ENCODE measurements at places on chromosomes 1 and 21. TPM values are rescaled to one million over a fixed set of nuclear protein-coding genes. Genes with fewer than 3 reads are reported as not detected.

- H3K4me3 ChIP-seq = no peak overlapping the region
- peaks cover 4% of the 10 kb centered on the region for H3K27me3 ChIP-seq
- no peak for DNase-seq
- H3K36me3 ChIP-seq = no peaks in the 10 kb centered on the region
- H3K4me1 ChIP-seq = peaks cover 4% of the 10 kb centered on the region
- no peak overlapping the region for H3K27ac ChIP-seq
These were observed 1.7 kb downstream of the TFF3 start for GRCh38 chr21:42313501-42313969.

- DNase-seq = no peak
- H3K4me3 ChIP-seq = peak within 1 kb of the TSS; percentile 82
- peak within 1 kb of the TSS; percentile 77 for H3K27ac ChIP-seq
These were observed at the start of gene TACSTD2 for GRCh38 chr1:58576727-58577653. TSS of gene TACSTD2 (minus strand) at chr1:58577252. CDS start at chr1:58577156, 96 bp downstream.

- no peak overlapping the region for H3K4me3 ChIP-seq
- H3K36me3 ChIP-seq = peaks cover 5% of the 10 kb centered on the region
- H3K27me3 ChIP-seq = peaks cover 68% of the 10 kb centered on the region
- H3K4me1 ChIP-seq = no peaks in the 10 kb centered on the region
These were observed 13.2 kb upstream of the PRAMEF12 start for GRCh38 chr1:12760256-12760795.

DNA sequence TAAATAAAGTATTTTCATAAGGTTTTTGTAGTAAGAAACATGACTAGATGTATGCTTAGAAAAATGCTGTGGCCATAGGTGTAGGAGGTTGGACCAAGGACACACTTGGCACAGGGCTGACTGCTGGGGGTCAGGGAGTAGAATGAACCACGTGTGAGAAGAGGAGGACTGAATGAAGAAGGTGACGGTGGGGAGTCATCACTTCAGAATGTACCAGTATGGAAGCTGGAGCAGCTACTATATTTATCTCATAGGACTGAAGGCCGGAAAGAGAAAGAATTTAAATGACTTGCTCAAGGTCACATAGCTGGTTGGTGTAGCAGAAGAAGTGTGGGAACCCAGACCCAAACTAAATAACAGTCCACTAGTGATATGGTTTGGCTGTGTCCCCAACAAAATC is 79.8 kb upstream of the HAO2 start:
- H3K27me3 ChIP-seq = peaks cover 60% of the 10 kb centered on the region
- no peak overlapping the region for H3K27ac ChIP-seq
- H3K4me3 ChIP-seq = no peak overlapping the region
- DNase-seq = no peak

DNA sequence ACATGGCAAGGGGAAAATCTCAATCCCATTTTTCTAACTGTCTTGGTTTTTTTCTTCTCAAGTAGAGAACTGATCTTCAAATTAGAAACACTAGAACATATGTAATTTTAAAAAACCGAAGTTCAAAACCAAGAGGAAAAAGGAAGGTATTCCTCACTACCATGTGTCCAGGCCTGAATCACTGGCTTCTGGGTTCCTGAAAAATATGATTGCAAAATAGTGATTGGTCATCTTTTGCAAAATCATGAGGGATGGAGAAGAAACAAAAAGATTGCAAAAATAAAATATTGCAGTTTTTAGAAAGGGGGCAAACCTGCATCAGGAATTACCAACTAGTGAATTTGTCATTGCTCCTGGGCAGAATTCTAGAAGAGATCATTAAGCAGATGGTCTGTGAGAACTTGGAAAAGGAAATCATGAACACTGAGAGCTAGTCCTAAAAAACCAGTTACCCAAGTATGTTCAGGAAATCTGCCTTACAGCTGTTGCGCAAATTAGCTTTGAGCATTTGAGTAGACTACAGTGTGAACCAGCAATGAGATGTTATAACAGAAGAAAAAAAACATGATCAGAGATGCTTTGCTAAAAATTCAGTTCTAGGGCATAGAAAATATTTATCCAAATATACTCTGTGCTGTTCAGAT is 49.4 kb downstream of the SPATA46 start:
- peaks cover 2% of the 10 kb centered on the region for H3K4me1 ChIP-seq
- peaks cover 2% of the 10 kb centered on the region for H3K36me3 ChIP-seq
- H3K27me3 ChIP-seq = peaks cover 65% of the 10 kb centered on the region
- H3K4me3 ChIP-seq = no peak overlapping the region

DNA sequence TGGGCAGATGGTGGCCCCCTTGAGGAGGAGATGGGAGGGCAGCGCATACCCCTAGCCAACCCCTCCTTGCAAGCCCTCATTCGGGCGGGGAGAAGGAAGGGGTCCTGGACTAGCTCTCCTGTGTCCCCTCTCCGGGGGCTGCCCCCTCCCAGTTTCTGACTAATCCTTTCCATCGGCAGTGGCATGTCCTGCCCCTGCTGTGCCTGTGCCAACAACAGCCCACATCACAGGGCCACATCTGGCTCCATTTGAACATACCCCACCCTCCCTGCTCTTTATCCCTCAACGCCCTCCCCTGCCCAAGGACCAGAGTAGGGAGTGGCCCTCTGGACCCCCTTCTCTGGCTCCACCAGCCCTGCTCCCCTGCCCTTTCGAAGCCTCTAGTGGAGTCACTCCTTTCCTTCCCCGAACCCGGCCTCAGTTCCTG is 11.0 kb upstream of the LMNA start:
- peaks cover 41% of the 10 kb centered on the region for H3K4me1 ChIP-seq
- H3K27ac ChIP-seq = peak overlapping the region; percentile 100
- no peaks in the 10 kb centered on the region for H3K27me3 ChIP-seq
- peak; percentile 62 for DNase-seq

- H3K27me3 ChIP-seq = peaks cover 25% of the 10 kb centered on the region
- no peak for DNase-seq
- H3K27ac ChIP-seq = no peak overlapping the region
- H3K36me3 ChIP-seq = peaks cover 2% of the 10 kb centered on the region
These were observed 8.9 kb upstream of the RALGPS2 start for GRCh38 chr1:178716111-178716510.

DNA sequence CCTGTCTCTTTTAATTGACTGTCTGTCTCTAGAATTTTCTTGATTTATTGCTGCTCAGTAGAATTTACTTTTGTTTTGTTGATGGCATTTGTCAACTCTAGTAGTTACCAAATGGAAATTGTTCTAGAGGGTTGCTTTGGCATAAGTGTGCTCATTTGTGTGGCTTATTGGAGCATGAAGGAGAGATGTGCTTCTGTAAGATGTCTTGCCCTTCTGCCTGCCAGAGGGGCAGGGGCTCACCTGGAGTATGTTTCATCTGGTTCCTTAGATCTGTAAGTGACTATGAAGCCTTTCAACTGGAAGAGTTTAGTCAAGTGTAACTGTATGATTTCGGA is 345.5 kb downstream of the DISC1 start:
- DNase-seq = no peak
- no peaks in the 10 kb centered on the region for H3K4me1 ChIP-seq
- H3K4me3 ChIP-seq = no peak overlapping the region
- H3K27me3 ChIP-seq = no peaks in the 10 kb centered on the region

DNA sequence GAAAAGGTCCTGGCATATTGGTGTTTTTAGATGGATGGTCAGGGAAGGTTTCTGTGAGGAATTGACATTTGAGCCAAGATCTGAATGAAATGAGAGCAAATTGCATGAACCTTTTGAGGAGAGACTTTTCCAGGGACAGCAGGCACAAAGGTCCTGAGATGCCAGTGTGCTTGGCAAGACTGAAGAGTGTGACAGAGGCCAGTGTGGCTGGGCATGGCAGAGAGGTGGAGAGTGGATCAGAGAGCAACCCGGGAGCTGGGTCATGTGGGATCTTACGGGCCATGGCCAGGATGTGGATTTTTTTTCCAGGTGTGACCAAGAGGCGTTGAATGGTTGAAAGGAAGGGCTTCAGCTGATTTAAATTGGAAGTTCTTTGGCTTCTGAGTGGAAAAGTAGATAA is 3.4 kb downstream of the SCCPDH start:
- DNase-seq = no peak
- H3K27ac ChIP-seq = no peak overlapping the region
- no peak overlapping the region for H3K4me3 ChIP-seq
- no peaks in the 10 kb centered on the region for H3K27me3 ChIP-seq

- H3K4me3 ChIP-seq = no peak overlapping the region
- peak overlapping the region; percentile 72 for H3K27ac ChIP-seq
- no peak for DNase-seq
- H3K4me1 ChIP-seq = no peaks in the 10 kb centered on the region
- peaks cover 29% of the 10 kb centered on the region for H3K27me3 ChIP-seq
These were observed 38.5 kb upstream of the BCL9 start for GRCh38 chr1:147502760-147503159.

DNA sequence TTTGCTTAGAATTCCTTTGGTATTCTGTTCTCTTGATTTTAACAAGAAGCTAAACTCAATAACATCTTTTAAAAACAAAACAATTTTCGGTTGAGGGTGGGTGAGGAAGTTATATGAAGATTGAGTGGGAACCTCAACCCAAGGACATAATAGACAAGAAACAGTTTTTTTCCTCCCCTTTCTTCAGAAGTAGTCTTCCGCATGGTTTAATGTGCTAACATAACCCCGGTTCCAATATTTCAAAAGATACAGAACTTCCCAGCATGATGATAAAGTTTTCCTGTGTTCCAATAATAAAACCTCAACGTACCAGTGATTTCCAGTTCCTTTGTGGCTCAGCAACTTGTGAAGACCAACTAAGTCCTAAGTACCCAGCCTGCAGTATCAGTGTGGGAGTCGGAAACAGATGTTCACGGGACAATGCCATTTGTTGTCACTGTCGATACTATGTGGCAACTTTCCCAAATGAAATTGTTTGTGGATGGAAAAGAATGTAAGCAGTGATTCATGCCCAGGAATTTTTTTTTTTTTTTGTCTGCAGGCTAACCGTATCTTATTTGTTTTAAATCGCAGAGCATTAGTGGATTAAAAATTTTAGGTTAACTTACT is 48.5 kb downstream of the NR5A2 start:
- DNase-seq = no peak
- H3K4me1 ChIP-seq = no peaks in the 10 kb centered on the region
- H3K27ac ChIP-seq = no peak overlapping the region
- H3K27me3 ChIP-seq = peaks cover 37% of the 10 kb centered on the region

- peaks cover 2% of the 10 kb centered on the region for H3K36me3 ChIP-seq
- no peak overlapping the region for H3K27ac ChIP-seq
- DNase-seq = no peak
- no peaks in the 10 kb centered on the region for H3K4me1 ChIP-seq
These were observed 86.4 kb downstream of the LTN1 start for GRCh38 chr21:28906236-28906635.

DNA sequence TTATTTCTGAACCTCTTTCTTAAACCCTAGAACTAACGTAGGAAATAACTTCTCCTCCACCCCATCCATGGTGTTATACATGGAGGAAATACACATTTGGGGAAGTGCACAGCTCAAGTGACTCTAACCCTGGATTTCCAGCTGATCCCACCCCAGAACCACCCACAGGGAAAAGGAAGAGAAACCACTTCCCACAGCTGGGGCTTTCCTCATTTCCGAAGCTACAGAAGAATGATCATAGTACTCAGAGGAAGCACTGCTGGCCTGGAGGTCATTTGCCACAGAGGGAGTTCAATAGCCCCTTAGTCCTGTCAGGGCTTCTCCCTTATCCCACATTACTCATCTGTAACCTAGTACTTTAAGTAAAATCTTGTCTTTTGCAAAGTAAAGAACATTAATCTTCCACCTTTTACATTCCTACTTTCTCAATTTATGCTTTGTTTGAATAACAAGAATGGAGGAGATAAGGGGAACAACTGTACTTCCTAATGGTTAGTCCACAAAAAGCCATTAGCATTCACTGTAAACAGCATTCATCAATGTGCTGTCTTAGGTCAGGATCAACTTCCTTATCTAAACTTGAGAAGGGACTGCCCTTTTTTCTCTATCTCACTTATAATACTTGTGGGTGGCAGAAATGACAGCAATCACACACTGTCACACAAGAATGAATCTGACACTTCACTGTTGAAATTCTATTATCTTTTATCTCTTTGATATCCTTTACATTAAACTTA is 63.0 kb upstream of the RGS1 start:
- DNase-seq = no peak
- H3K36me3 ChIP-seq = no peaks in the 10 kb centered on the region
- H3K27me3 ChIP-seq = peaks cover 6% of the 10 kb centered on the region
- H3K4me1 ChIP-seq = peaks cover 26% of the 10 kb centered on the region
- H3K4me3 ChIP-seq = no peak overlapping the region
- H3K27ac ChIP-seq = peak overlapping the region; percentile 83

GRCh38 chr1:246907472-246907871 is 24.3 kb downstream of the AHCTF1 start:
- H3K27ac ChIP-seq = no peak overlapping the region
- H3K27me3 ChIP-seq = no peaks in the 10 kb centered on the region
- H3K4me3 ChIP-seq = no peak overlapping the region
- DNase-seq = no peak

GRCh38 chr1:178379807-178380206 is 117.0 kb downstream of the CLEC20A start:
- H3K27ac ChIP-seq = no peak overlapping the region
- no peaks in the 10 kb centered on the region for H3K27me3 ChIP-seq
- no peaks in the 10 kb centered on the region for H3K4me1 ChIP-seq
- DNase-seq = no peak
- no peak overlapping the region for H3K4me3 ChIP-seq
- no peaks in the 10 kb centered on the region for H3K36me3 ChIP-seq

- H3K4me3 ChIP-seq = no peak overlapping the region
- no peak overlapping the region for H3K27ac ChIP-seq
- H3K36me3 ChIP-seq = no peaks in the 10 kb centered on the region
- H3K4me1 ChIP-seq = peaks cover 13% of the 10 kb centered on the region
These were observed 18.9 kb downstream of the ATP5PO start for GRCh38 chr21:33896691-33897090.

DNA sequence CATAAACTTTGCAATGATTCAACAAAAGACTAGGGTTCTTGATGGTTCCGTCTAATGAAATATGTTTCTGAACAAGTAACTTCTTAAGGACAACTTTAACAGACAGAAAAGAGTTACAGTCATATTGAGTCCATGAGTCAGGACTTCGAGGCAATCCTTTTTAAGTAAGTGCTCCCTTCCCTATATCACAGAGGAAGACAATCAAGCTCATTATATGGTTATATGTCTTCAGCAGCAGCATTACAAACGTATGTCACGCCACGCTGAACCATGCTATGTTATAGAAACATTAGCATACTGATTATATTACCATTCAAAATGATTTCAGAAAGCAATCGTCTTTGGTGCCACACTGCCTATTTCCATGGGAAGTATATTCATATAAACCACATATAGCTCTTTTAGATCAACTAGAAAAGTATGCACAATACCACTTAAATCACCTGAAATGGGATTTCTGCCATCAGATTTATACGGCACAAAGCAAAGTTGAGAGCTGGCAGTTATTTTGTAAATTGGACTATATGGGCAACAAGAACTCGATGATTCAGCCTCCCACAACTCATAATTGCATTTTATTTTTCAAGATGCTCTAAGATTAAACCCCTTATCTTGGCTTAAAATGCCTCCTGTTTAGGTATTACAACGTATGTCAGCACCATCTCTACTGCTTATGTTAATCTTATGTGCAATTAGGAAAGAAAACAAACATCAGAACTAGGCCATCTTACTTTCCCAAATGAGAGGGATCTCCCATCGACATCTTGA is 111.3 kb upstream of the SAMSN1 start:
- no peaks in the 10 kb centered on the region for H3K36me3 ChIP-seq
- no peak overlapping the region for H3K27ac ChIP-seq

- H3K36me3 ChIP-seq = no peaks in the 10 kb centered on the region
- H3K4me1 ChIP-seq = peaks cover 2% of the 10 kb centered on the region
- no peak overlapping the region for H3K4me3 ChIP-seq
- peaks cover 6% of the 10 kb centered on the region for H3K27me3 ChIP-seq
These were observed 131.8 kb upstream of the DUSP10 start for GRCh38 chr1:221873673-221874072.

HES2 gene
- not detected for total RNA-seq

DENND2C gene
- 1.1 TPM for total RNA-seq

MFAP2 gene
- not detected for total RNA-seq

SOX13 gene
- total RNA-seq = 1.3 TPM

CFHR3 gene
- total RNA-seq = not detected

SPRR2A gene
- not detected for total RNA-seq

PLCH2 gene
- 30.0 TPM for total RNA-seq

CLCA2 gene
- total RNA-seq = not detected

DMBX1 gene
- total RNA-seq = not detected

IFNLR1 gene
- 0.65 TPM for total RNA-seq
